ENCODE measurements at places on chromosomes 2 and 18.

GRCh38 chr18:60892855-60893254, 440.4 kb upstream of the CDH20 start:
- DNase-seq: no peak

DNA sequence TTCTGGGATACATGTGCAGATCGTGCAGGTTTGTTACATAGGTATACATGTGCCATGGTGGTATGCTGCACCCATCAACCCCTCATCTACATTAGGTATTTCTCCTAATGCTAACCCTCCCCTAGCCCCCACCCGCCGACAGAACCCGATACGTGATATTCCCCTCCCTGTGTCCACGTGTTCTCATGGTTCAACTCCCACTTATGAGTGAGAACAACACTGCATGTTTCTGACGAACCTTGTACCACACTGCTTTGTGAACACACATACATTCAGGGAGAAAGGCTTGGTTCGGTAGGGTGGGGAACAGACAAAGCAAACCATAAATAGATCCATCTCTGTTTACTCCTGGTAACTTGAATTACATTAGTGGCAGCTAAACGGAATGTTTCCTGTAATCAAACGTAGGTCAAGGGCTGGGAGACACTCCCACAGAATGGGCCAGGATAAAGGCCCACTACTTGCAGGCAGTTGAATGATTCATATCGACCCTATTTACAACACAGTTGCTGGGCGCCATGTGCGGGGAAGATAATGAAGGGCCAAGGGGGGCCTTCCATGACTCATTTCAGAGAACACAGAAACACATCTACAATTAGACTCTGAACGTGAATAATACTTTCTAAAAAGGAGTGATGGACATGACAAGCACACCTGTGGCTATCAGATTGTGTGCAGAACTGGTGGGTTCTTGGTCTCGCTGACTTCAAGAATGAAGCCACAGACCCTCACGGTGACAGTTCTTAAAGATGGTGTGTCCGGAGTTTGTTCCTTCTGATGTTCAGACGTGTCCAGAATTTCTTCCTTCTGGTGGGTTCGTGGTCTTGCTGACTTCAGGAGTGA, 56.8 kb upstream of the KIDINS220 start:
- DNase-seq: no peak

GRCh38 chr18:36518839-36519238, 221.3 kb downstream of the FHOD3 start:
- DNase-seq: no peak

GRCh38 chr2:230721712-230722111, 9.1 kb downstream of the CAB39 start:
- no peak for DNase-seq

- DNase-seq: no peak
Observed at GRCh38 chr2:67858886-67859285, 203.9 kb downstream of the C1D start.

- DNase-seq: no peak
Observed at GRCh38 chr18:7892556-7892955, 325.4 kb downstream of the PTPRM start.

GRCh38 chr2:120983344-120983743, 247.7 kb downstream of the GLI2 start:
- DNase-seq: peak; percentile 47

GRCh38 chr2:229896857-229897256, 25.0 kb downstream of the TRIP12 start:
- DNase-seq: no peak

DNA sequence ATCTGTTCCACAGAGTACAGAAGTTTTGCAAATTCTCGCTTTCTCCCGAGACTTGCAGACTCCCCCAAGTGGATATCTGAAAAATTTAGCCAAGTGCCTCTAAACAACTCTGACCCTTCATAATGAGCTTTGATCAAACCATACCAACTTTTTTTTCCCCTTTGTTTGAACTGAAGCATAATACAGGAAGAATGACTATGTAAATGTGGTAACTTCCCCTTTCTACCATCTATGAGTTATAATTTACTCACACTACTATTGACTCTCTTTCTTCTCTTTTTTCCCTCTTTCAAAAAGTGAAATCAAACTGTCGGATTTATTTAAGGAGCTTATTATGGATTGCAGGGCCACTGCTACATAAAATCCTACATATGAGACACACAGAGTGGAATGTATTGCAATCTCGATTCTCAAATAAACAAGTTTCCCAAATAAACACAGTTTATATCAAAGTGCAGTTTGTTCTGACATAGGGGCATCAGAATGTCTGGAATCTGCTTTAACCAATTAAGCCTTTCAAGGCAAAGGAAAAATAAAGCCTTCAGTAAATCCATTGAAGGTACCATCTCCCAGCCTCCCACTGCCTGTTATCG, 1.4 kb upstream of the ZNF804A start:
- no peak for DNase-seq

DNA sequence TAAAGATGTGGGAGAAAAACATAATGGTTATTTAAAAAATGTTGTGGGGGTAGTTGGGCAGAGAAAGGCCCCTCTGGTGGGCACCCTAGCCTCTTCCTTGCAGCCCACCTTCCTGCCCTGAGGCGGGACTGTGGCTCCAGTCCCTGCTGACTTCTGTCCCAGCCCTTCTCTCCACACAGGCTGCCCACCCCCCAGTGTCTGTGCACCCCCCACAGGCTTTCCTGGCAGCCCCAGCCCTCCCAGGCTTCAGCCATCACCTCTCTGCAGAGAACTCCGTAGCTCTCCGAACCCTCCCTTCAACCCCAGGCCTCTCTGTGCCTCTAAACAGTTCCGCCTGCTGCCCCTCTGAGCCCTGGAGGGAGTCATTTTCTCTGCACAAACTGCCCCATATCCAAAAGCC, 75.4 kb downstream of the DYSF start:
- DNase-seq: no peak

DNA sequence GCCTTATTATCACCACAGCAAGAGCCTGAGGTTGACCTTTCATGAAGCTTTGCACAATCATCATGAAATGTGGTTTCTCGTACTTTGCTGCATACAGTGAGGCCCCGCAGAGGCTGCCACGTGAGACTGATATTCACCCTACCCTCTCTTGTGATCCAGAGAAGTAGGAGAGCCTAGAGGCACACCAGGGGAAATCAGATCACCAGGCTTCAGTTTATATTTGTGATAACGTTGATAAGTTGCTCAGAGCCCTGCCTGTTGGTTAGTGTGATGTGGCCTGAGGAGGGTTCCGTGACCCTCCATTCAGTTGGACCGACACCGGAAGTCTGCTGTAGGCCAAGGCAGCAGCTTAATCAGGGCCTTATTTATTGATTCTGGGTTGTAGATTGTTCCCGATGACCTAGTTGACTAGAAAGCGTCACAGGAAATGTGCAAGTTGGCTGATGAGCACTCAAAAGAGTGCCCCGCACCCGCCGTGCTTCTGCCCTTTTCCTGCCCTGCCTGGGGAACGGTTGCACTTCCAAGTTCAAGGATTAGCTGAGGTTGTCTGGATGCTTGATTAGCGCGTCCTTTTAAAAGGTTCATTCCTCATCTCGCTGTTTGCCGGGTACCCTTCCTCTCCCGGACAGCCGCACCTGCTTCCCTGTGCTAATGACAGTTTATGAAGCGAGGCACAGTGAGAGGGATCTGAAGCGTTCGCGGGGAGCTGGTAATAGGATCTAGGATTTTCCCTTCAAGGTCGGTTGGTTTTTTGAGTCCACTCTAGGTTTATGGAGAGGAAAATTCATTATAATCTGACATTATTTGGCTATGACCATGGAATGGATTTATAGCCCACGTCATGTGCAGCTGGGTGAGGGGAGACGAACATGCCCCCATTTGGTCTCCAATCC, 146.4 kb downstream of the SH3RF3 start:
- no peak for DNase-seq

- DNase-seq: no peak
Observed at GRCh38 chr18:37242826-37243560, 322.6 kb downstream of the CELF4 start.

- no peak for DNase-seq
Observed at GRCh38 chr2:186274936-186275575, 211.0 kb upstream of the ZC3H15 start.

DNA sequence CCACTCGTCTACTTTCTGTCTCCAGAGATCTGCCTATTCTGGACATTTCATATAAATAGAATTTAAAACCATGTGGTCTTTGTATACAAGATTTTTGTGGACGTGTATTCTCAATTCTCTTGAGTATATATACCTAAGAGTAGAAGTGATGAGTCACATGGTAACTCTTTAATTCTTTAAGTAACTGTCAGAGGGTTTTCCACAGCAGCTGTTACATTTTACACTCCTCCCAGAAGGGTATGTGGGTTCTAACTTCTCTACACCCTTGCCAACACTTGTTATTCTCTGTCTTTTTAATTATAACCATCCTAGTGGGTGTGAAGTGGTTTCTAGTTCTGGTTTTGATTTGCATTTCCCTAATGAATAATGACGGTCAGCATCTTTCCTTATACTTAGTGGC, 70.9 kb downstream of the MAP3K20 start:
- DNase-seq: no peak

DNA sequence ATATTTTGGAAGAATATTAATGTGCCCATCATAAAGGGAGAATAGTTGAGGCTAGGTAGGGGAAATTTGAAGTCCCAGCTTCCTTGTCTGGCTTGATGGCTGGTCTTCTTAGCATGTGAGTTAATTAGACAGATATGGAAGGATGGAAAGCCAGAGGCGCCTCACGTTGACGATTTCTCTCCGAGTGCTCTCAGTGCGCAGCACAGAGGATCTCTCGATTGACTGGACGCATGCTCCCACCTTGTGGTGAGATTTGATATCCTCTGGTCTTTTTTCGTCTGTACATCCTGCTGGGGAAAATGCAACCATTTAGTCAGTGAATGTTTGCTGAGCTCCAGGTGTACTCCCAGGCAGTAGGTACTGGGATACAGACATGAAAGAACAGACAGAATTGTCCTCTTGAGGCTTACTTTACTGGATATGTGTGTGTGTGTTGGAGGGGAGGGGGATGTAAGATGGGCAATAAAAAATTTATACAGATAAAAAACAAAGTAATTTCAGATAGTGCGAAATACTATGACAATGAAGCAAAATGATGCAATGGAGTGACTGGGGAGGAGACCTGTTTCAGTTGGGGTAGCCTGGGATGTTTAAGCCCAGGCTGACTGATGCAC, 66.9 kb upstream of the ZNG1B start:
- DNase-seq: no peak

- no peak for DNase-seq
Observed at GRCh38 chr18:57441071-57441794, 6.1 kb downstream of the ONECUT2 start.

DNA sequence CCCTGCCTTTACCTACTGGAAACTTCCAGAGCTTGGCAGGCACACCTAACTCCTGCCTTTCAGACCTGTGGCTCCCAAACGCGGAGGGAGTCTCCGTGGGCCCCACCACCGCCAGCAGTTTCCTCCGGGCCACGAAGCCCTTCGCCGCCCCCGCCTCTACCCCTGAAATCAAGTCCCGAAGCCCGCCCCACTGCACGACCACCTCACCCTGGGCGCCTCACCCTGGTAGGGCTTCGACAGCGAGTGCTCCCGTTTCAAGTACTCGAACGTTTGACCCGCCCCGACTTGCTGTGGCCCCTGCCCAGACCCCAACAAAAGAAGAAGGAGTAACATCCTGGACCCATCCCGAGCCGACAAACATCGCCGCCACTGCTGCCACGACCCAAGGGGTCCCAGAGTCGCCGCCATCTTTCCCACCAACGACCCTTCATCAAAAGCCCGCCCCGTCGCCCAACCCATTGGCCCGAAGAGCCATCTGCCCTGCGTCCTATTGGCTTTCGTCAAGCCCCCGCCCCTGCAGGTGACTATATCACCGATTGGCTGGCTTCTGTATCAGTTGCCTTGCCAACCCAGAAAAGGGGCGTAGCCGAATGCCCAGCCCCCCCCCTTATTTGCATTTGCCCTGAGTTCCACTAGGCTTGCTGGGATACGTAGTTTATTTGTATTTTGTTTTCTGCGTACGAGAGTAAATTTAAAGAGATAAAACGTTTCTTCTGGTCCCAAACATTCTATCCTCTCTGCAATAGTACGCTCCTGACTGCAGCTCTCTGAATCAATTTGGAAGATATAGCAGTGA, at the start of gene LMAN2L:
Gene LMAN2L, minus strand, starts transcription at position 432 of the 796 bp plus-strand sequence. Its CDS starts 24 bp downstream, at position 408.
- DNase-seq: peak; percentile 97

GRCh38 chr2:73856214-73856613, 27.5 kb downstream of the STAMBP start:
- DNase-seq: no peak

GRCh38 chr2:183123117-183123958, 905 bp upstream of the NUP35 start:
- no peak for DNase-seq

DNA sequence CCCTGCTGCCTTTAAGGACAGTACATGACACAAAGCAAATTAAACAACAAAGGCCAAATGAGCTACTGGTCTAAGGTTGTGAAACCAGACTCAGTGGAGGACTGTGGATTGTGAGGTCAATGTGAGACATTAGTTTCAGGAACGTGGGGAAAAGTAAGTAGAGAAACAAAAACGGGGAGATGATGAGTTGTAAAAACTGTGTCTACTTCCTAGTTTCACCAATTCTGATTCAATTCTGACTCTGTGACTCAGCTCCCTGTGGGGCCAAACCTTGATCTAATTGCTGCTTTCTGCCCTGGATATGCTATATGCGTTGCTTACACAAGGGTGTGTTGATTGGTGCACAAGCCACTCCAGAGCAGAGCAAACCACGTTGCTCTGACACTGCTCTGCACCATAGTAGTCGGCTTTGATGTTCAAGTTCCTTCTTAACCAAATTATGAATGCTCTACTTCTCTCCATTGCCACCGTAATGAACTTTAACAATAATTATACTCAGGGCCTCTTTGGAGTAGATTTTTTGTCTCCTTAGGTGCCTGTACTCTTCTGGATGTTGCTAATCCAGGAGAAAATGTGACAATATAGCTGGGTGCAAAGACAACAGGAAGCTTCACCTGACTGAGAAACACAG, 1640.1 kb upstream of the CELF4 start:
- no peak for DNase-seq

GRCh38 chr2:177629357-177630024, 236.9 kb downstream of the AGPS start:
- DNase-seq: no peak

GRCh38 chr18:3294435-3295080, 32.6 kb downstream of the MYL12B start:
- no peak for DNase-seq

DNA sequence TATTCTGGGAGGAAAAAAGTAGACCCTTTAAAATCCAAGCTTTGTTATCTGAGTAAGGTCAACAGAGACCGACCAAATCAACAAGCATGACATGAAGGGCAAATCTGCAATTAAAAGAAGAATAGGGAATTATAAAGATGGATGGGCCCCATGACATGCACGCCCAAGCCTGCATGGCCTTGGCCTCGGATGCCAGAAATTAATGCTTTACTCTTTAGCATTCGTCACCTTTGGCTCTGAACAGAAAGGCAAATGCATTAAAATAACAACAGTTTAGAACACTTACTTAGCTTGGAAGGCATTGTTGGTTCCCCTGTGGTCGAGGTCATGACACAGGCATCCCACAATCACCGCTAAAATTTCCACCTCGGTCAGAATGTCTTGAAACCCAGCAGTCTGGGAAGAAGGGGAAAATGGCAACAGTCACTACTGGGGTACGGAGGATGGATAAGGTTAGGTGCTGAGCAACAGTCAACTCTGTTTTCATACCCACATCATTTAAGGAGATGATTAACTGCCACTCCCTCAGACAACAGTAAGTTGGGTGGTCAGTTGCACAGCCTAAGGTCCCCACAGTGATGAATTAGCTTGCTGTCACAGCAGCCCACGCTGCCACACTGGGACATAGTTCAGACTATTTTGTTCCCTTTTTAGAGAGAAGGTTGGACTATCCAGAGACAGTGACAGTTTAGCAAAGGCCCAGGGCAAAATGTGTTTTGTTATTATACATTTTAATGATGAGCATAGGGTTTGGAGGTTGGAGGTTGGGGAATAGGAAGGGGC, 319.1 kb downstream of the AGPS start:
- DNase-seq: no peak
